HS-27A (cell line): ENCODE measurements at places on chromosomes 7 and 10.

DNA sequence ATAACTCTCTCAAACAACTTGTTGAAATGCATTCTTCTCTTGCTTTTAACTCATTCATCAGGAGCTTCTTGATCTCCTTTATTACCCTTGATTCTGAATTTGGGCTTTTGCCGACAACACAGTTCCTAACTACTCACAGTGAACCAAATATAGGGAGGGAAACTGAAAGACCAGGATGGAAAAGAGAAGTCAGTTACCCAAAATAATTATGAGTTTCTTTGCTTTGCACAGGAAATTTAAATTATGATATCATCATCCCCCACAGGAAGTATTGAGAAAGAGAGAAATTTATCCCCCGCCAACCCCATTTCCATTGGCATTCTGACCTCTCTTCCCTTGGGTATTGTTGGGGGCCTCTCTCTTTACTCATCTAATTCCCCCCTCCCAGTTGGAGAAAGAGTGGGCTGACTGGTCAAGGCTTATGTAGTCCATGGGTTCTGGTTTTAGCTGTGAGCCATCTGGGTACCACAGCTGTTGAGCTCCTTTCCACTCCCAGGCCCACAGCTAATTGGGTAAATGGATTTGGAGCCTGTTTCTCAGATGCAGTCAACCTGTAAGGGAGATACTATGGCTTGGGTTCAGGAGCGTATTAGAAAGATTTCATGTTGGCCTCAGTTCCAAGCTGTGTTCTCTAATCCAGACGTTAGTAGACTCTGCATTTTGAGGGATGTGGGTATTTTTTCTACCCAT, 109.0 kb downstream of the FZD1 start:
- no peak for DNase-seq

- DNase-seq: no peak
Measured at GRCh38 chr7:132789281-132789680, 213.0 kb upstream of the PLXNA4 start.

DNA sequence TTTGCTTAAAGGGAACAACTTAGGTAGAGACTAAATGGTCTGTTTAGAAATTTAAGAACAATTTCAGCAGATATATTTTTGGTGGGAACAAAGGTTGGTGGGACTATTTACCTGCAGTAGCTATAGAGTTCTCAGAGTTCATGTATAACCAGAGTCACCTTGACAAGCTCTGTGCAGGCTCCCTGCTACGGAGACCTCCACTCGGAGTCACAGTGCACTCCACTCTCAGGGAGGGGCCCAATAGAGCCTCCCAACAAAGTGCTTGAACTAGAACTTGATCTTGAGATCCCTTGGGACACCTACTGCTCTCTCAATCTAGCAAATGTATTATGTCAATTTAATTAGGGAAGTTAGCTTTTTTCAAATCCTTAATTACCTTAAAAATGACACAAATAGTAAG, 2.3 kb downstream of the MYPN start:
- no peak for DNase-seq

DNA sequence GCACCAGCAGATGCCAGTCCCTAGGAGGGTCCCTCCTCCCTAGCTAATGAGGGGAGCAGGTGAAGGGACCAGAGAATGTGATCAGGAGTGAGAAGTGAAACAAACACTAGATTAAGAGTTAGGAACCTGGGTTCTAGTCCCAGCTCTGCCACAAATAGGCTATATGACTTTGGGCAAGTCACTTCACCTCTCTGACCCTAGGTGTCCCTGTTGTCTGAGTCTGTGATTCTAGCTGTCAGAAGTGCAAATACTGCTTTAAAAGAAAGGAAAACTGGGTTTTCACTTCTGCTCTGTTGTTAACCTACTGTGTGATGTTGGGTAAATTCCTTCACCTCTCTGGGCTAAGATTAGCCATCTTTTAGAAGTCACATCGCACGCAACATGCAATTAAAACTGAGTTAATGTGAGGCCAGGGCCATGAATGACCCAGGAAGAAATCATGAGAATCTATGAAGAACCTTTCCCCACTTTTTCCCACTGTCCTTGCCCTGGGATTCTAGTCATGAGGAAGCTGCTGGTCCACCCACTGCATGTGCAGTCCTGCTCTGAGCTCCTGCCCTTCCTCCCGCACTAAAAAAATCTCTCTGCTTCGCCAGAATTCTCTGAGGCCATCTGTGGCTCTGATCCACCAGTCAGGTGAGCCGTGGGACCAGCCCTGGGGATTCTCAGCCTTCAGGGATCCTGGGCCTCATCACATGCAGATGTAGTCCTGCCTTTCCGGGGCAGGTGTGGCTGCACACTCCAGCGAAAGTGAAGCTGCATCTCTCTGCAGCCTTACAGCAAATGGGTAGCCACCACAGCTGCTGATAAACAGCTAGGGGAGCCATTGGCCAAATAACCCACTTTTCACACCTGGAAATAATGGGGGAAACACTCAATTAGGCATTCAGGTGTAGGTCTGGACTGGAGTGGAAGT, 181.7 kb downstream of the PLXNA4 start:
- no peak for DNase-seq

- no peak for DNase-seq
Measured at GRCh38 chr7:35495377-35495776, 199.6 kb downstream of the HERPUD2 start.
